D721Med (cell line): ENCODE measurements at places on chromosomes 4 and X.

- DNase-seq: no peak
Observed at GRCh38 chr4:113248320-113248719, 198.9 kb downstream of the ANK2 start.

DNA sequence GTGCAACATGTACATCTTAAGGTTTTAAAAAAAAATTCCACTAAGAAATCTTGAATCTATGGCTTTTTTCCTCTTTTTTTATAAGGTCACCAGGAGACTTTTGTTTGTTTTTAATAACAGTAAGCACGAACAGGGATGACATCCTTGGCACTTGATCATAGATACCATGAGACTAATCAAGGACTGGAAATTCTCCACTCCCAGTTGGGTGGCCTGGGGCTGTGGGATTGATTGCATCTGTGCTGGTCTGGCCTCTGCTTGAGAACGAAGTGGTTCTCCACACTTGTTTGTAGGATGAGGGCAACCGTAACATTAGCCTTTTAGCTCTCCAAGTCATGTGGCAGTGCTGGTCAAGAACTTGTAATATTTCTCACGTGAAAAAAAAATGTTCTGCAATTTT is 35.4 kb downstream of the SNX25 start:
- DNase-seq: no peak

GRCh38 chrX:120727452-120727851 is 97.6 kb upstream of the C1GALT1C1 start:
- no peak for DNase-seq

- no peak for DNase-seq
Observed at GRCh38 chr4:174810834-174811233, 18.2 kb downstream of the GLRA3 start.

- no peak for DNase-seq
Observed at GRCh38 chr4:180296036-180296599, 1947.1 kb upstream of the TENM3 start.
